ENCODE measurements at places on chromosomes 3 and 15. TPM values are rescaled to one million over a fixed set of nuclear protein-coding genes. Genes with fewer than 3 reads are reported as not detected.

- peak; percentile 25 for DNase-seq
- H3K27ac ChIP-seq = peak overlapping the region; percentile 75
- H3K27me3 ChIP-seq = no peaks in the 10 kb centered on the region
- H3K4me3 ChIP-seq = peak overlapping the region; percentile 74
- no peaks in the 10 kb centered on the region for H3K36me3 ChIP-seq
Observed at GRCh38 chr3:9779721-9780457, 10.1 kb upstream of the CAMK1 start.

- H3K27ac ChIP-seq = no peak overlapping the region
- H3K27me3 ChIP-seq = peaks cover 36% of the 10 kb centered on the region
- DNase-seq = no peak
- H3K36me3 ChIP-seq = no peaks in the 10 kb centered on the region
Observed at GRCh38 chr15:45732662-45733061, 97.8 kb downstream of the SQOR start.

- H3K36me3 ChIP-seq = no peaks in the 10 kb centered on the region
- no peaks in the 10 kb centered on the region for H3K4me1 ChIP-seq
- no peak for DNase-seq
- no peak overlapping the region for H3K27ac ChIP-seq
- H3K27me3 ChIP-seq = no peaks in the 10 kb centered on the region
Observed at GRCh38 chr3:135652388-135652787, 313.1 kb upstream of the PPP2R3A start.

- H3K27ac ChIP-seq = no peak overlapping the region
- H3K4me1 ChIP-seq = no peaks in the 10 kb centered on the region
- H3K4me3 ChIP-seq = no peak overlapping the region
- no peaks in the 10 kb centered on the region for H3K27me3 ChIP-seq
- no peaks in the 10 kb centered on the region for H3K36me3 ChIP-seq
Observed at GRCh38 chr3:21795921-21796320, 44.9 kb upstream of the ZNF385D start.

GRCh38 chr15:33608714-33609113 lies 297.9 kb downstream of the RYR3 start:
- DNase-seq = no peak
- H3K27ac ChIP-seq = no peak overlapping the region
- H3K36me3 ChIP-seq = no peaks in the 10 kb centered on the region

GRCh38 chr15:42994546-42994945 lies 74.0 kb upstream of the TTBK2 start:
- H3K36me3 ChIP-seq = peaks cover 76% of the 10 kb centered on the region
- no peaks in the 10 kb centered on the region for H3K4me1 ChIP-seq
- no peak overlapping the region for H3K4me3 ChIP-seq
- no peaks in the 10 kb centered on the region for H3K27me3 ChIP-seq
- no peak overlapping the region for H3K27ac ChIP-seq
- DNase-seq = no peak

GRCh38 chr3:45933591-45933990 lies 9.7 kb upstream of the CXCR6 start:
- no peak overlapping the region for H3K27ac ChIP-seq
- peaks cover 10% of the 10 kb centered on the region for H3K4me1 ChIP-seq
- H3K4me3 ChIP-seq = no peak overlapping the region
- no peaks in the 10 kb centered on the region for H3K27me3 ChIP-seq

Gene POC1A
- 0.28 TPM for polyA plus RNA-seq

Gene BMF
- polyA plus RNA-seq = 0.23 TPM

DNA sequence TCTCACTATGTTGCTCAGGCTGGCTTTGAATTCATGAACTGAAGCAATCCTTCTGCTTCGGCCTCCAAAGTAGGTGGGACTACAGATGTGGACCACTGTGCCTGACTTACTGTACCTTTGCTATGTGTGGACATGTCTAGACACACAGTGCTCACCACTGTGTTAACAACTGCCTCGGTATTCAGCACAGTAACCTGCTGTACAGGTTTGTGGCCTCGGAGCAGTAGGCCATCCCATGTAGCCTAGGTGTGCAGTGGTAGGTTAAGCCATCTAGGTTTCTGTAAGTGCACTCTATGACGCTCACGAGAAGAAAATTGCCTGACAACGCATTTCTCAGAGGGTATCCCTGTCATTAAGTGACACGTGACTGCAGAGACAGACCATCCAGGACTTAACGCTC lies 70.3 kb downstream of the TAMM41 start:
- DNase-seq = no peak
- H3K27me3 ChIP-seq = no peaks in the 10 kb centered on the region
- no peak overlapping the region for H3K4me3 ChIP-seq
- no peak overlapping the region for H3K27ac ChIP-seq
- peaks cover 8% of the 10 kb centered on the region for H3K36me3 ChIP-seq

Data from naive thymus-derived CD8-positive, alpha-beta T cell (primary cell).